Left ventricle myocardium inferior (tissue), 1 donor: ENCODE measurements at places on chromosomes 6 and 20.

DNA sequence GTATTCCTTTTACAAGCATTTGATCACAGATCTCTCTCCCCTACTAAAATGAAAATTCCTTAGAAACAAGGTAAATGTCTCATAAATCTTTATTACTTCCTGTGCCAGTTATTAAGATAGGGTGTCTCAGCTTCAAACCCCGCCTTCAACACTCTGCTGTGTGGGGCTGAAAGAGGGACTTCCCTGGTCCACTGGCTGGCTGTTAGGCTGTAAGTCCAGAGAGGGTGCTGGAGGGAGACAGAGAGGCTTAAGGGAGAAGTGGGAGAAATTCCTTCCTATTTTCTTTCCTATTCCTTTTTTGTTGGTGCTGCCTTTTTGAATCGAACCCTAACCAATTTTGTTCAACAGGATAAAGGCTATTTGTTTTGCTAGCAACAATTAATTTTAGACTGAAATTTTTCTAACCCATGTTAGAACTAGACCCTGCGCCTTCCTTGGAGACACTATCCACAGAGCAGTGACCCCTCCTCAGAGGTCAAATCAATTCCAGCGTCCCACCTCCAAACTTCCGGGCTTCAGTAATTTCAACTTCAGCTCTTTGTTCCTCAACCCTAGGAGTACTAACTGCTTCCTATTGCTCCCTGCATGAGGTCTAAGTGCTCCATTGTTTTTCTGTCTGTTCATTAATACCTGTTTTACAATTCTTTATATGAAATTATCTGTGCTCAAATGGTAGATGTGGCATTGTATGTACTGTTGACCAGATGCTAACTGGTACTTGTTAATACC is 207.5 kb upstream of the OPRM1 start:
- no peaks in the 10 kb centered on the region for H3K36me3 ChIP-seq
- H3K27ac ChIP-seq, result no peak overlapping the region
- DNase-seq, result no peak
- no peaks in the 10 kb centered on the region for H3K4me1 ChIP-seq

DNA sequence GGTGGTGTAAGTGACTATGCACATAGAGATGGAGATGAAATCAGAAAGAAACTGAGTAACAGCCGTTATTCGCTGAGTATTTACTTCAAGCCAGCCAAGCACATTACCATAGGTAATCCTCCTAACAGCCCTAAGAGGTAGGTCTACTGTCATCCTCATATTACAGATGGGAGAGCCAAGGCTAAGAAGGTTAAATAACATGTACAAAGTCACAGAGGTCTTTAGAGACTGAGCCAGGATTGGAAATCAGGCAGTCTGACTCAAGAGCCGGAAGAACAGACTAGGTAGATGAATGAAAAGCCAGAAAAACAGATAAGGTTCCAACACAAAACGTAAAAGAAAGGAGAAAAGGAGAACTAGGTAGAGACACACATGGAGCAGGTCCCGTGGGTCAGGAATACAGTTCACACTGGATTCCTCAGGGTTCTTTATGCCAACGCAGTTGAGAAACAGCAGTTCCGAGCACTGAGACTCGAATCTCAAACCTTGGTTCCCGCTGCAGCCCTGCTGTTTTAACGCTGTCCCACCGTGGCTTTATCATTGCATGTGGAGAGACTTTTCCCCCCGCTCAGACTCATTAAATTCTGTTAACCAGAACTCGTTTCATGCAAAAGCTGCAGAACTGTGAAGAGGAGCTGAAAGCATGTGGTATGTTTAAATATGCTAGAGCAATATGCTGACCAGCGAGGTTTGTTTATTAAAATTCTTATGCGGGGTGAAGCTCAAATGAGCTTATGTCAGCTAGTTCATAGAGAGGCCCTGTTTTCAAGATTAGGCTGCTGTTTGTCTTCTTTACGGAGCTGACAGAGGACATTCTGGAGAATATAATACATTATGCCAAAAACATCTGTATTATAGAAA is 537.9 kb downstream of the CD83 start:
- no peaks in the 10 kb centered on the region for H3K36me3 ChIP-seq
- H3K4me1 ChIP-seq, result peaks cover 23% of the 10 kb centered on the region
- no peak for DNase-seq

GRCh38 chr6:48782225-48782624 is 671.2 kb upstream of the PTCHD4 start:
- H3K4me1 ChIP-seq, result no peaks in the 10 kb centered on the region
- H3K27ac ChIP-seq, result no peak overlapping the region
- H3K36me3 ChIP-seq, result no peaks in the 10 kb centered on the region
- no peak overlapping the region for H3K4me3 ChIP-seq

GRCh38 chr6:25659633-25660368 is 7.8 kb downstream of the SCGN start:
- no peaks in the 10 kb centered on the region for H3K36me3 ChIP-seq
- DNase-seq, result no peak
- H3K4me1 ChIP-seq, result no peaks in the 10 kb centered on the region
- peak overlapping the region; percentile 27 for H3K27ac ChIP-seq
- H3K4me3 ChIP-seq, result no peak overlapping the region
- peaks cover 24% of the 10 kb centered on the region for H3K27me3 ChIP-seq

- DNase-seq, result no peak
- peaks cover 6% of the 10 kb centered on the region for H3K4me1 ChIP-seq
- H3K27me3 ChIP-seq, result no peaks in the 10 kb centered on the region
- no peak overlapping the region for H3K4me3 ChIP-seq
Observed at GRCh38 chr20:4708856-4709255, 12.9 kb upstream of the PRND start.

GRCh38 chr6:56839533-56840183 is 115.2 kb upstream of the BEND6 start:
- DNase-seq, result no peak
- peak overlapping the region; percentile 94 for H3K27ac ChIP-seq
- H3K27me3 ChIP-seq, result no peaks in the 10 kb centered on the region
- peaks cover 82% of the 10 kb centered on the region for H3K4me1 ChIP-seq
- peak overlapping the region; percentile 78 for H3K4me3 ChIP-seq

DNA sequence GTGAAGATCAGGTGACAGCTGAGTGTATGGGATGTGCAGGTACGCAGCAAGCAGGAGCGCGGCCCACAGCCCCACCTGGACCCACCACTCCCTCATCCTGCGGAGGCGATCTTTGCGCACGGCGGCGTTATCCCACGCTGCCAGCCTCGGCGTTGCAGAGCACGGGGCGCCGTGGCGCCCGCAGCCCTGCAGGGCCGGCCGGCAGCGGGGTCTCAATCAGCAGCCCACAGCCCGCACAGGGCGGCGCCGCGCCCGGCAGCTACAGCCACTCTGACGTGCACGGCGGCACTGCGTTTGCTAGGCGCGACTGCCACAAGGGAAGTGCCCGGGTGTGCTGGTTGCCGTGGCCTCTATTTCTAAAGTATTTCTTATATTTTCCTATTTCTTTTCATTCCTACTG is 46.9 kb downstream of the LAMA2 start:
- H3K4me1 ChIP-seq, result peaks cover 45% of the 10 kb centered on the region
- H3K4me3 ChIP-seq, result no peak overlapping the region
- H3K27ac ChIP-seq, result no peak overlapping the region
- no peaks in the 10 kb centered on the region for H3K27me3 ChIP-seq
- no peak for DNase-seq
